ENCODE measurements at places on chromosomes 13 and 19.

DNA sequence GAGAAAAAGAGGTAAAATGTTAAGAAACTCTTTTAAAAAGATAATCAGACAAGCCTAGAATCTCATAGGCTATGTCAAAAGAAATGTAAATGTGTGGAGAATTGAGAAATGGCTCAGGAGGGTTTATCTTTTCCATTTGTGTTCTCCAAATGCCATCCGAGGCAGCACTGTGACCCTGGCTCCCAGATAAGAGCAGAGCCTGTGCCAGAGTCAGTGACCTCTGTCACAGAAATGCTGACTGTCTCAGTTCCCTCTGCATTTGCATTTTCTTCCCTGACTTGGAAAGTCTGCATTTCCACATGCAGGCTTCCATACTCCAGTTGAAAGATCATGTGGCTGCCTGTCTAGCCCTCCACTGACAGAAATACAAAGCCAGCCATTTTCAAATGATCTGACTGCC lies 42.0 kb downstream of the SERTM1 start:
- DNase-seq = no peak

GRCh38 chr13:54852831-54853230 lies 1824.2 kb downstream of the OLFM4 start:
- DNase-seq = no peak

DNA sequence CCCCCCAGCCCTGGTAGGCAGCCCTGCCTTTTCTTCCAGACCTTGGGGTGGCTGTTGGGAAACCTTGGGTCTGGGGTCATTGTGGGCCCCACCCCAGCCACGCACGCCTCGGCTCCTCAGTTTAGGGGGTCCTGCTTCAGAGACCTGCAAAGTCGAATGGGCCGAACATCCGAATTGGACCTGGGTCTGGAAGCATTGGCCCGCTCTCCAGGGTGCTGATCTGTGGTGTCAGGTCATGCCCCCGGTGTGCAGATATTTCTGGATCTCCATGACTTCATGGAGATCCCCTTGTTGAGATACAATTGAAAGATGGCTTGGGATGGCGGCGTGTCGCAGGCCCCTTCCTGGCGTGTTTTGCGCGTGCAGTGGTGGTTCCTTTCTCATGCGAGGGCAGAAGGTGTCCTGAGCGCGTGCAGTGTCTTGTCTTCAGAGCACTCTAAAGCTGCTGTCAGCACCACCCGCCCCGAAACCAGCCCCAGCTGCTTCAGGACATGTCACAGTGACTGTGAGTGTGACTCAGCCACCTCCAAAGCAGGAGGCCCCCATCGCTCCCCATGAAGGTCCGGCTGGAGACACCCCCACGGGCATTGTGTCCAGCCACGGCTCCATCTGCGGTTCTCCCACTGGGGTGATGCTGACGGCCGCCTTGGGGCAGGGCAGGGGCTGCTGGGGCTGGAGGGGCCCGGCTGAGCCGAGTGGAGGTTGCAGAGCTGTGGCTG lies 112.7 kb downstream of the KDM4B start:
- no peak for DNase-seq

GRCh38 chr19:46746281-46747057 lies at the start of gene STRN4:
TSS of gene STRN4 (minus strand) at chr19:46746450. CDS start at chr19:46746430, 20 bp downstream.
- DNase-seq = peak; percentile 75

DNA sequence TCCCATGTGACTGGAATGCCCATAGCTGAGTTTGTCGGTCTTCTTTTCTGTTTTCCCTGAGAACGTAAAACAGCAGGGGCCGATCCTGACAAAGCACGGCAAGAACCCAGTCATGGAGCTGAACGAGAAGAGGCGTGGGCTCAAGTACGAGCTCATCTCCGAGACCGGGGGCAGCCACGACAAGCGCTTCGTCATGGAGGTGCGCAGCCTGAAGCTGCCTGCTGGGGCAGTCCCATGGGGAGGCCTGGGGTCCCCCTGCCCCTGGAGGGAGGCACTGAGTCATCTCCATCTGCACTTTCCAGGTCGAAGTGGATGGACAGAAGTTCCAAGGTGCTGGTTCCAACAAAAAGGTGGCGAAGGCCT lies 18.2 kb upstream of the QTRT1 start:
- no peak for DNase-seq

- no peak for DNase-seq
Measured at GRCh38 chr13:106087201-106087600, 448.3 kb downstream of the EFNB2 start.

DNA sequence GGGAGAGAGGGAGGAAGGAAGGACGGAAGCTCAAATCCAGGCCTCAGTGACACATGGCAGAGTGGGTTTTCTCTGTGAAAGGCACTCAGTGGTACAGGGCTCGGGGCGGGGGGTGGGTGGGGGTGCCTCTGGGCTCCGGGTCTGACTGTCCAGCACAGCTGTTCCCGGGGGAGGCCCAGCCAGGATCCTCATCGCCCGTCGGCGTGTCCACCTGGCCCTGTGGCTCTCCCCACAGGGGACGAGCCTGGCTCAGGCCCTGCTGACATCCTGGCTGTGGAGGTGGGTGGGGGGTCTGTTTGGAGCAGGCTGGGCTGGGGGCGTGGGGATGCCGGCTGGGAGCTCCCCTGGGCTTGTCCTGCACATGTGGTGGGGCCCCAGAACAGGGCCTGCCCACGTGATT lies 18.2 kb upstream of the MATK start:
- DNase-seq = no peak

DNA sequence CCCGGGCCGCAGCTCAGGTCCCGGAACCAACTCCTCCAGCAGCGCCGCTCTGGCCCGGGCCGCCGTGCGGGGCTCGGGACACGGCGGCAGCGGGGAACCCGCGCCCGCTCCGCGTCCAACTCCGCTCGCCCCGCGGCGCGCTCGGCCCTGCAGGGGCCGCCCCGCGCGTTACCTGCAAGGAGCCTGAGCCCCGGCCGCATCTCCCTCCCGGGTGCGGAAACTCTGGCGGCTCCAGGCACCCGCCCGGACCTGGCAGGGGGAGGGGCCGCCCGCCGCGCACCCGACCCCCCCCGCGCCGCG lies at the start of gene TMTC4:
Gene TMTC4, minus strand, starts transcription at position 224 of the 300 bp plus-strand sequence. CDS start 4,433 bp downstream, outside the sequence.
- DNase-seq = no peak

GRCh38 chr19:42198676-42199439 lies 18.6 kb downstream of the DEDD2 start:
- no peak for DNase-seq

- no peak for DNase-seq
Measured at GRCh38 chr19:39351537-39352064, 9.4 kb downstream of the SAMD4B start.

GRCh38 chr13:42497798-42498197 lies 76.2 kb upstream of the TNFSF11 start:
- DNase-seq = no peak

GRCh38 chr19:8567522-8568172 lies 9.6 kb downstream of the MYO1F start:
- no peak for DNase-seq

GRCh38 chr19:5694167-5694955 lies 4.3 kb downstream of the RPL36 start:
- DNase-seq = peak; percentile 66

DNA sequence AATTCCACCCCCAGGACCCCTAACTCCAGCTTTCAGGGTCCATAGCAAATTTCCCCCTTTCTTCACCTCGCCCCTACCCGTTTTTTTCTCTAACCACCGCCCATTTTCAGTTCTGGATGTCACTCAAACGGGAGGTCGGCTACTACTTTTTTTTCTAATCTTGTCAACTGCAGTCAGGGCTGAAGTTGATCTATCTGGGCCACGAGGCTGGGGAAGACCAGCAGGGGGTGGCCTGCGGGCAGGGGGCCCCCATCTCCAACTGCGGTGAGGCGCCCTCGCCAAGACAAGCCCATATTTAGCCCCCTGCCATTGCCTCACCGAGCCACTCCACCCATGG lies 748 bp downstream of the LHFPL6 start:
- DNase-seq = no peak

- no peak for DNase-seq
Measured at GRCh38 chr13:73275163-73275562, 216.4 kb downstream of the KLF5 start.

- DNase-seq = no peak
Measured at GRCh38 chr13:26376430-26376829, 122.5 kb downstream of the CDK8 start.

DNA sequence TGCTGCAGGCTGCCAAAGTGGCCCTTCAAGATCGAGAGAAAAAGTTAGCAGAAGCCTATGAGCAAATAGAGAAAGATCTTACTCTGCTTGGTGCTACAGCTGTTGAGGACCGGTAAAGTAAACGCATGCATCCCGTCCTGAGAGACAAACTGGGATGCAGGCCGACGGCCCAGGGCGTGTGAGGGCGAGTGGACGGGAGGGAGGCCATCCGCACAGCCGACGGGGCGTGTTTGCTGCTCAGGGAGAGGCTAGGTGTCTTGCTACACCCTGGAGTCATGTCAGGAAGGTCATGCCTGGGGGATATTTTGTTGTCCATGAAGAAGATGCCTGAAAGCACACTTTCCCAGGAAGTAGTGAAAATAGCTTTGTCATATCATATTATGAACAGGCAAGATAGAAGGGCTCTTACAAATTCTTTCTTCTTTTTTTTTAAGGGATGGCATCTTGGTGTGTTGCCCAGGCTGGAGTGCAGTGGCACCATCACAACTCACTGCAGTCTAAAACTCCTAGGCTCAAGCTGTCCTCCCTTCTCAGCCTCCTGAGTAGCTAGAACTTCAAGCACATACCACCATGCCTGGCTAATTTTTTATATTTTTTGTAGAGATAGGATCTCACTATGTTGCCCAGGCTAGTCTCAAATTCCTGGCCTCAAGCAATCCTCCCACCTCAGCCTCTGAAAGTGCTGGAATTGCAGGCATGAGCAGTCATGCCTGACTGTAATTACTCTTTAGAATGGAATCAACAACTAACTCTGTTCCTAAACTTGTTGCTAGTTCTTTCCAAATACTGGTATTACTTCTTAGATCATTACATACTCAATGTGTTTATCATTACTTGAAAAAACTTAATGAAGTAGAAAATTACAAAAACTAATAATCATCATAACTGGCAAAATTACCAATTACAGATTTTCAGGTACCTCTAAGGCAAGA lies 117.6 kb upstream of the MCF2L start:
- DNase-seq = no peak

GRCh38 chr19:10207026-10207425 lies 12.3 kb upstream of the DNMT1 start:
- no peak for DNase-seq

- no peak for DNase-seq
Measured at GRCh38 chr13:43661161-43661830, 125.5 kb downstream of the ENOX1 start.

GRCh38 chr13:77042566-77043177 lies 15.7 kb upstream of the FBXL3 start:
- DNase-seq = no peak

- DNase-seq = no peak
Measured at GRCh38 chr19:47123406-47123805, 7.2 kb upstream of the SAE1 start.

- DNase-seq = no peak
Measured at GRCh38 chr13:84651288-84651687, 769.0 kb upstream of the SLITRK1 start.

- no peak for DNase-seq
Measured at GRCh38 chr13:74226791-74227475, 92.7 kb upstream of the KLF12 start.

GRCh38 chr13:78589206-78589605 lies 14.1 kb downstream of the POU4F1 start:
- no peak for DNase-seq

GRCh38 chr19:4633140-4633967 lies 6.0 kb upstream of the TNFAIP8L1 start:
- DNase-seq = no peak

- DNase-seq = no peak
Measured at GRCh38 chr13:112842343-112842856, 126.6 kb upstream of the MCF2L start.

DNA sequence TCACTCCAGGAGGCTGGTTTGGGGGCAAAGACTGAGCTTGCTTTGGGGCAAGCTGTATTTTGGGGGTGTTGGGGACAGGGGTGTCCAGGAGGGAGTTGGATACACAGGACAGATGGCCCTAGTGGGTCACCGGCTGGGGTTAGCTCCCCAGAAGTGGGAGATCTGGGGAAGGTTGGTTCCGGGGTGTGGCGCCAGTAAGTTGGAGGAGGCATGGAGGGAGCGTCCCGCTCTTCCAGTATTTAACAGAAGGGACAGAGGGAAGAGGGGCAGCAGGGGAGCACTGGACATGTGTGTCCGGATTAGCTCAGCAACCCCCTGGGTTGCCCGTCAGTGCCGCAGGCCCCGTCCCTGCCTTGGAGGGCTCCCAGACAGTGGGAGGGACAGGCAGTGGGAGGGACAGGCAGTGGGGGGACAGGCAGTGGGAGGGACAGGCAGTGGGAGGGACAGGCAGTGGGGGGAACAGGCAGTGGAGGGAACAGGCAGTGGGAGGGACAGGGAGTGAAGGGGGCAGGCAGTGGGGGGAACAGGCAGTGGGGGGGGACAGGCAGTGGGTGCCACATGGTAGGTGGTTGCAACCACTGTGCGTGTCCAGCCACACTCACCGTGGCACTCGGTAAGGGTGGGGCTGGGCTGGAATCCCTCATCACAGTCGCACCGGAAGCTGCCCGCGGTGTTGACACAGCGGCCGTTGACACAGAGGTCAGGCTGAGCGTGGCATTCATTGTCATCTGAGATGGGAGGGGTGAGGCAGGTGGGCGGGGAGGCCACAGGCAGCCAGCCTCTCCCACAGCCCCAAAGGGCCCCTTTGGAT lies 33.2 kb downstream of the CCL25 start:
- DNase-seq = no peak

DNA sequence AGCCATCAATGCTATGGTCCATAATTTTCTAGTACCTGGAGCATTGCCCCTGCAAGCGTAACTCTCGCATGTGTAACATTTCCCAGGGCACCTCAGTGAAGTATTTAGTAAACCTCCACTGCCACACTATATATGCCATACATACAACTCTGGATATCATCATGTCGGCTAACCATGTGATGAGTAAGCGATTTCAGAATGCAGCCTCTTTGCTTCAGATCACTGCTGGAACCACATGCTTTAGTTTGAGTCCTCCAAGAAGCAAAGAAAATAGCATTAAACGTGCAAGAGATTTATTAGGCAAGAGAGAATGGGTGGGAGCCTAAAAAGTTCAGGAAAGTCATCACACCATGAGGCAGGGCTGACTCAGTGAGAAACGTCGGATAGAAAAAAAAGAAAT lies 635.6 kb upstream of the SLITRK5 start:
- no peak for DNase-seq

GRCh38 chr19:53980539-53981375 lies 10.7 kb upstream of the CACNG6 start:
- DNase-seq = no peak

GRCh38 chr13:100147825-100148224 lies 58.9 kb downstream of the PCCA start:
- DNase-seq = no peak

GRCh38 chr13:54611390-54611789 lies 1582.8 kb downstream of the OLFM4 start:
- no peak for DNase-seq

DNA sequence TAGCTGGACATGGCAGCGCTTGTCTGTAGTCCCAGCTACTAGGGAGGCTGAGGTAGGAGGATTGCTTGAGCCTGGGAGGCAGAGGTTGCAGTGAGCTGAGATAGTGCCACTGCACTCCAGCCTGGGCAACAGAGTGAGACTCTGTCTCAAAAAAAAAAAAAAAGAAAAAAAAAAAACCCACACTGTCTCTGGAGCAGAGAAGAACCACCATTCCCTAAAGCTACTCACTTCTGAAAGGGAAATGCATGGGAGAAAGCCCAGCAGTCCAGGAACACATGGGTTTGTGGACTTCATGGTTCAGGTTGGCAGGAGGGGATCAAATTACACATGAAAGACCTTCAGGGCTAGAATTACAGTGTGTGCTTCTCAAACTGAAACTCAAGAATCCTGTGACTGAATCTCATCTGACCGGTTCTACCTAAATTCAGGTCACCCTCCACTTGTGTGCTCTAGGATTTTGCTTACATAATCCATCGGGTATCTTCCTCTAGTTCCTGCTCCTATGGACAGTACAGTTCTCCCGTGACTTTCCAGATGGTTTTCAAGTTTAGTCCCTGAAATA lies 30.2 kb upstream of the CPB2 start:
- DNase-seq = no peak

Data from coronary artery (tissue), 2 donors.